ENCODE measurements at places on chromosomes 4 and X. TPM values are rescaled to one million over a fixed set of nuclear protein-coding genes. Genes with fewer than 3 reads are reported as not detected.
A peak's percentile ranks its signal among the peaks of the same experiment; 100 is the strongest.

- no peaks in the 10 kb centered on the region for H3K27me3 ChIP-seq
- H3K4me3 ChIP-seq: no peak overlapping the region
- DNase-seq: no peak
- H3K4me1 ChIP-seq: peaks cover 38% of the 10 kb centered on the region
- peak overlapping the region; percentile 4 for H3K27ac ChIP-seq
Measured at GRCh38 chr4:87073199-87074120, 138.6 kb downstream of the AFF1 start.

GRCh38 chr4:123783151-123783790 is 386.7 kb downstream of the SPRY1 start:
- no peak overlapping the region for H3K27ac ChIP-seq
- no peak for DNase-seq
- H3K36me3 ChIP-seq: no peaks in the 10 kb centered on the region
- no peak overlapping the region for H3K4me3 ChIP-seq
- no peaks in the 10 kb centered on the region for H3K27me3 ChIP-seq
- H3K4me1 ChIP-seq: no peaks in the 10 kb centered on the region

DNA sequence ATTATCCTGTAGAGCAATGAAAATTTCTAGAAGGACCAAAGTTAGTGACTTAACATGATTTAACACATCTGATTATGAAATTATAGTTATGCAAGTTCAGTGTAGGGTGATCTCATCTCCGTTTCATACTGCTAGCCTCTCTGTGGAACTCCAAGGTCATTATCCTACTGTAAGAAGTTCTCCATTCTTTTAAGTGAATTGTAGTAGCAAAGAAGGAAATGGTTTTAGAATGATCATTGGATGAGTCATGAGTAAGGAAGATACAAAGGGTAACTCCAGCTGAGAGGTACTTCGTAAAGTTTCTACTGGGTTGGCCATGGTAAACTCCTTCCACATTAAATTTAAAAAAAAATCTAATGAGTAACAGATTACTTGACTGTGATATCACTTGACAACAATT is 215.0 kb upstream of the GIMD1 start:
- no peak overlapping the region for H3K4me3 ChIP-seq
- peak; percentile 16 for DNase-seq
- no peaks in the 10 kb centered on the region for H3K27me3 ChIP-seq
- peak overlapping the region; percentile 13 for H3K27ac ChIP-seq
- no peaks in the 10 kb centered on the region for H3K36me3 ChIP-seq
- H3K4me1 ChIP-seq: peaks cover 6% of the 10 kb centered on the region

GRCh38 chr4:73068491-73069337 is 802 bp downstream of the COX18 start:
- peak overlapping the region; percentile 91 for H3K27ac ChIP-seq
- DNase-seq: peak; percentile 14
- H3K4me1 ChIP-seq: peaks cover 4% of the 10 kb centered on the region
- H3K27me3 ChIP-seq: no peaks in the 10 kb centered on the region
- H3K4me3 ChIP-seq: peak overlapping the region; percentile 55

DNA sequence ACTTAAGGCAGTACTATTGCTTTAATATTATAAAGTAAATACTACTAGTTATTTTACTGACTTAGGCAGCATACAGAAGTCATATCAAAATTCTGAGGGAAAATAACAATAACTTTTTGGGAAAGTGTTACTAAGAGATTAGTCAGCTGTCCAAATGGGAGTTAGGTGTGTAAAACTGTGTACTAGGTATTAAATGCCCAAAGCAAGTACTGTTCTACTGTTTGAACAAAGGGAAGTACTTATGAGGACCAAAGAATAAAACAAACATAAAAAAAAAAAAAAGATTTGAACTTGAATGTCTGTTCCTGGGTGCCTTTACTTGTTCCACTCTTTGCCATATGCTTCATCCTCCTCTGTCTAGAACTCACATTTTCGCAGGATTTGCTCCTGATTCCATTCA is 174.4 kb downstream of the MSL3 start:
- H3K4me1 ChIP-seq: no peaks in the 10 kb centered on the region
- no peaks in the 10 kb centered on the region for H3K36me3 ChIP-seq
- no peak overlapping the region for H3K4me3 ChIP-seq
- no peak overlapping the region for H3K27ac ChIP-seq
- no peaks in the 10 kb centered on the region for H3K27me3 ChIP-seq

DNA sequence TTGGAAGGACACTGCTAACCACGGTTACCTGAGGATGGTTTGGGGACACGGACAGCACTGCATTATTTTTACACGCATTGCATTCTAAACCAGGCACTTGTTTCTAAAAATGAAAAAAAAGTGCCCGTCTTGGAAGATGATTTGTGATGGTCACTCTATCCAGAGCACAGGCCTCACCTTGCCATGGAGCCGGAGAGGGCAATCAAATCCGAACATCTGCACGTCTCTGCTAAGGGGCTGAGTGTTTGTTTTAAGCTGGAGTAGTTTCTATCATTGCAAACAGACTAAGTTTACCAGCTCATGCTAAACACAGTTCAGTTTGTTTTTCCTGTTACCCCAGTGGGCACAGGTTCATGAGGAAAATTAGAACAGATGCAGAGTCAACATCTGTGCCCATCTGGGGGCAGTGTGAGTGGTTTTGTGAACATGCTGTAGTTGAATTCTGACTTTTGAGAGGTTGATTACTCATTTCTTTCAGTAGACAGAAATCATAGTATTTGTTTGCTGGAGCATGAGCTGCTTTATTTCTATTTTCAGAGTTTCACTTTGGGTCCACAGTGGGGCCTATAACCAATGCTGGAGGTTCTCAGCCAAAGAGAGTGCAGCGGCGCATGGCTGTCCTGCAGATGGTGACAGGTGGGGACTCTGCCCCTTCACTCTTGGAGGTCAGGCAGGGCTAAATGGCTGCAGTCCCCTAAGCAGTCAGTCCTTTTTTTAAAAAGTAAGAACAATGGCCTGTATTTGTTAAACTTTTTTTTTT is 65.4 kb upstream of the ENPP6 start:
- H3K4me3 ChIP-seq: no peak overlapping the region
- H3K36me3 ChIP-seq: no peaks in the 10 kb centered on the region
- no peak overlapping the region for H3K27ac ChIP-seq
- no peak for DNase-seq
- no peaks in the 10 kb centered on the region for H3K27me3 ChIP-seq

BGN gene
- total RNA-seq: 14.5 TPM
